Pancreas (tissue), 10 donors: ENCODE measurements at places on chromosomes 2 and 18. TPM values are rescaled to one million over a fixed set of nuclear protein-coding genes. Genes with fewer than 3 reads are reported as not detected.

- H3K27ac ChIP-seq, result no peak overlapping the region
- DNase-seq, result no peak
- H3K4me1 ChIP-seq, result no peaks in the 10 kb centered on the region
- no peaks in the 10 kb centered on the region for H3K27me3 ChIP-seq
- H3K36me3 ChIP-seq, result no peaks in the 10 kb centered on the region
- no peak overlapping the region for H3K4me3 ChIP-seq
Observed at GRCh38 chr2:168002021-168002553, 245.3 kb downstream of the STK39 start.

POTEF gene
- total RNA-seq, result not detected

CFC1 gene
- total RNA-seq, result 64.6 TPM

DNA sequence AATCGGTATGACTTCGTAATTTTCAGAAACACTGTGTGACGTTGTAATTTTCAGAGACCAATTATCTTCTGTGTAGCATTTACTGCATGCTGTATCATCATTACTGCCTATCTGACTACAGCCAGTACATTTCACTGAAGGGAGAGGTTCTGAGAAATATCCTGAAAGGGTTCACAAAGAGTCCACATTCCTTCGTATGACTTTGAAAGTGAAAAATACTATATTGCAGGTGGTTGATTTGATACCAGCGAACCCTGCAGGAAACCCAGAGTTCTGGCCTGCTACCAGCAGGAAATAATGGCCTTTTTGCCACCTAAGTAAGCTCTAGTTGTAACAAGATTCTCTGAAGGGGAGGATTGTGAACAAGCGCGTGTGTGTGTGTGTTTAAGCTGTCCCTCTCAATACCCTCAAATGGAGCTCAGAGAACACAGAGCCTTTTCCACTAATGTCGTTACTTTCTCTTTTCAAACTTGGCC is 155.5 kb downstream of the ARHGAP28 start:
- H3K4me3 ChIP-seq, result no peak overlapping the region
- H3K4me1 ChIP-seq, result no peaks in the 10 kb centered on the region
- DNase-seq, result no peak
- no peaks in the 10 kb centered on the region for H3K27me3 ChIP-seq
- no peaks in the 10 kb centered on the region for H3K36me3 ChIP-seq

GRCh38 chr2:237101118-237101979 is 15.7 kb downstream of the COPS8 start:
- H3K27me3 ChIP-seq, result no peaks in the 10 kb centered on the region
- peaks cover 12% of the 10 kb centered on the region for H3K36me3 ChIP-seq
- H3K4me3 ChIP-seq, result no peak overlapping the region
- H3K27ac ChIP-seq, result no peak overlapping the region
- DNase-seq, result no peak

DNA sequence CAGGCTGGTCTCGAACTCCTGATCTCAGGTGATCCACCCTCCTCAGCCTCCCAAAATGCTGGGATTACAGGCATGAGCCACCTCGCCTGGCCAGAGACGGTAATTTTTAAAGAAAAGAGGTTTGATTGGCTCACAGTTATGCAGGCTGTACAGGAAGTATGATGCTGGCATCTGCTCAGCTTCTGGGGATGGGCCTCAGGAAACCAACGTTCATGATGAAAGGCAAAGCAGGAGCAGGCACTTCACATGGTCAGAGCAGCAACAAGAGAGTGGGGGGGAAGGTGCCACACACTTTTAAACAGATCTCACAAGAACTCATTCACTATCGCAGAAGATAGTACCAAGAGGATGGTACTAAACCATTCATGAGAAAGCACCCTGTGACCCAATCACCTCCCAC is 38.0 kb upstream of the GPD2 start:
- no peaks in the 10 kb centered on the region for H3K36me3 ChIP-seq
- no peak for DNase-seq
- H3K27ac ChIP-seq, result no peak overlapping the region
- H3K27me3 ChIP-seq, result no peaks in the 10 kb centered on the region

DNA sequence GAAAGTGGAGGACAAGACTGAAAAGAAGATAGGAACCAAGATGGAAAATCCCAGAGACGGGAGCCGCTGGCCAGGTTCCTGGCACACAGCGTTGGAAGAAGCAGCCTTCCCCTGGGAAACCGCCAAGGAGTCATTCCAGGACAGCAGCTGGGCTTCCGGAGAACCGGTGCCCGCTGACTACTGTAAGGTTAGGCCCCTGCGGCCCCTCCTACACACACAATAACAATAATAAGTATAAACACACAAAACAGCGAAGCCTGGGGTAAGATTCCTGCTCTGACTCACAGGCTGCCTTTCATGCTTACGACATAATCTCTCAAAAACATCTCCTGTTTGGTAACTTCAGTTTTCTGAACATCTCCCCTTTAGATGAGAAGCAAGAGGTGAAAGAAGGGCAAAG is 28.1 kb upstream of the MYCN start:
- H3K36me3 ChIP-seq, result no peaks in the 10 kb centered on the region
- no peaks in the 10 kb centered on the region for H3K4me1 ChIP-seq
- H3K4me3 ChIP-seq, result no peak overlapping the region

DNA sequence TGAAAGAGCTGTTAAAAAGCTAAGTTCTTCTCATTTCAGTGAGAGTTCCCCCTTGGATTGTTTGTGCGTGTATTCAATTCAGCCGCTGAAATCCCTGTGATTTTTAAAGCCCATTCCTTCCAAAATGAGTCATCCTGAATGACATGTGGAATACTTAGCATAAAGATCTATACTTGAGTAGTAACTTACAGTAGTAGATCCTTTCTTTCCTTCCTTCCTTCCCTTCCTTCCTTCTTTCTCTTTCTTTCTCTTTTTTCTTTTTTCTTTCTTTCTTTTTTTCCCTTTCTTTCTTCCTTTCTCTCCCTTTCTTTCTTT is 18.2 kb upstream of the SOX11 start:
- no peak overlapping the region for H3K4me3 ChIP-seq
- H3K36me3 ChIP-seq, result no peaks in the 10 kb centered on the region
- H3K27me3 ChIP-seq, result no peaks in the 10 kb centered on the region
- DNase-seq, result no peak
- no peak overlapping the region for H3K27ac ChIP-seq

GRCh38 chr2:64988420-64989125 is 626 bp upstream of the SLC1A4 start:
- H3K27ac ChIP-seq, result peak overlapping the region; percentile 92
- H3K27me3 ChIP-seq, result no peaks in the 10 kb centered on the region
- no peaks in the 10 kb centered on the region for H3K36me3 ChIP-seq
- no peak for DNase-seq
- H3K4me1 ChIP-seq, result peaks cover 6% of the 10 kb centered on the region
- peak overlapping the region; percentile 90 for H3K4me3 ChIP-seq

DNA sequence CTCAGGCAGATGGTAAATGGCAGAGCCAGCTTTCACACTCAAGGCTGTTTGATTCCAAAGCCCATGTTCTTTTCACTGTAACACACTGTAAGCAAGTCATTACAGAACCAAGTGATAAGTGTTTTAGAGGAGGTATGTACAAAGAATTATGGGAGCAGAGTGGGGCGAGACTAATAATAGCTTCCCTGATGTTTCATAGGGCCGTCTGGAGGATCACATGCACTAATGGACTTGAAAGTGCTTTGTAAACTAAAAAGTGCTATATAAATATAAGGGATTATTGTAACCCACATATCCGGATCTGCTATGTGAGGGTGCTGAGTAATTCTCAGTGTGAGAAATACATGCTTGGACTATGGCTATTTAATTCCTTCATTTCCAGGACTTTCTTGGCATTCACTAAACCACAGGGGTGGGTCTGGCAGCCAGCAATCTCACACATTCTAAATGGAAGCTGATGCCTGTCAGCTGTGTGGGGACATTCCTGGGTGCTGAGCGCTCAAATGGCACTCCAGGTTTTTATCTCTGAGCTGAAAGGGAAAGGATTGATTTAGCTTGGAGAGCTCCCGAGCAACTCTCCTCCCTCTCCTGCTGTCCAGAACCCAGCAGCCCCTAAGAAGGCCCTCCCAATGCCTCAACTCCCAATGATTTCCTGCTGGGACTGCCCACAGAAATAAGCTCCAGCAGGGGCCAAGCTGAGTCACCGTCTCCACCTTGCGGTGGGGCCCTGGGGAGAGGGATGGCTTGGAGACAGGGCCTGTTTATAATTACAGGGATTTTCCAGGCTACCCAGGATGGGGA is 222.8 kb downstream of the SOX11 start:
- H3K36me3 ChIP-seq, result no peaks in the 10 kb centered on the region
- H3K4me3 ChIP-seq, result no peak overlapping the region
- DNase-seq, result no peak
- H3K27me3 ChIP-seq, result no peaks in the 10 kb centered on the region
- H3K4me1 ChIP-seq, result no peaks in the 10 kb centered on the region

DNA sequence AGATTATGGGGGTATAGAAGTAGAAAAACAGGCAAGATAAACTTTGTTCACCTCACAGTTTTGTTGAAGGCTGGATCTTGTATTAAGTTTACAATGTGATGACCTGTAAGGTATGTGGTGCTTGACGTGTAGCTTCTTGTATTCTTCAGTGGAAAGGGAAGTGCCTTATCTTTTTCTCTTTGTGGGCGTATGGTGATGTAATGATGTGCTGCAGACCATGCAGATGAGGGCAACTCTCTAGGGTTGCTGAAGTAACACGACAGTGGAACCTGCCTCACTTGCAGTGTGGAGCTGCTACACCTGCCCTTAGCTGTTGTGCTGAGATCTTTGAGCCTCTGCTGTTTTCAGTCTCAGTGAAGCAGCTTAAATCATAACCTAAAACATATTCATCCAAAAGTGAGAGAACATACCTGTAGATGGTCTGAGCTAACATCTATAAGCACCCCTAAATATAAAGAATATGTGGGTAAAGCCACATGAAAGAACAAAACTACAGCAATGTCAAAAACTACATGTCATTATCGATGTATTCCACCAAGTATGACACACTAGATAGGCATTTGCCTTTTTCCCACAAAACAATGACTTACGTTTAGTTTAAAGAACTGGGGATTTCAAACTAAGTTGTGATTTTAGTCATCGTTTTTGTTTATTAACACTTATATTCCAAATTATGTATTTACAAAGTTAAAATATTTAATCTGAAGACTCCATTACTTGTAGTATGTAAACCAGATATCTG is 1144.1 kb downstream of the CNTNAP5 start:
- no peaks in the 10 kb centered on the region for H3K27me3 ChIP-seq
- no peak overlapping the region for H3K4me3 ChIP-seq
- H3K27ac ChIP-seq, result no peak overlapping the region
- no peak for DNase-seq

- no peaks in the 10 kb centered on the region for H3K4me1 ChIP-seq
- no peaks in the 10 kb centered on the region for H3K27me3 ChIP-seq
- no peaks in the 10 kb centered on the region for H3K36me3 ChIP-seq
- no peak overlapping the region for H3K27ac ChIP-seq
- DNase-seq, result no peak
Observed at GRCh38 chr18:35880788-35881455, 91.6 kb upstream of the RMP24 start.

GRCh38 chr2:28035163-28035690 is 144.7 kb downstream of the BABAM2 start:
- DNase-seq, result no peak
- no peaks in the 10 kb centered on the region for H3K36me3 ChIP-seq
- no peak overlapping the region for H3K4me3 ChIP-seq
- H3K27me3 ChIP-seq, result no peaks in the 10 kb centered on the region

DNA sequence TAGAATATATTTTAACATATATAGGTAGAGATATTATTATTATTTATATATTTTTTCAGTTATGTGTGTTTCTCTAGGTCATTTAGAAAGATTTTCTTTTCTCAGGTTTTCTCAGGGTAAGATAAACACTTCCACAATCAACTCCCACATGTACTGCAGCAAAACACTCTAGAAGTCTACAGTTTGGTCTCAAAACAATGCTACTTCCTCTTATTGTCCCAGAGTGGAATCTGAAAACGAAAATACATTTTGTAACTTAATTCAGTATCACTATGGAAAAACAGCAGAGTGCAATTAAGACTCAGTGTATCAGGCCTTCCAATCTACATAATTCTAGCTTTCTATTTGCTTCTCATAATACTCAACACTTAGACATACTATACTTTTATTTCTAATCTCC is 190.1 kb upstream of the SLC35G4 start:
- DNase-seq, result no peak
- no peaks in the 10 kb centered on the region for H3K36me3 ChIP-seq
- H3K4me3 ChIP-seq, result no peak overlapping the region
- no peaks in the 10 kb centered on the region for H3K4me1 ChIP-seq
- no peak overlapping the region for H3K27ac ChIP-seq

DNA sequence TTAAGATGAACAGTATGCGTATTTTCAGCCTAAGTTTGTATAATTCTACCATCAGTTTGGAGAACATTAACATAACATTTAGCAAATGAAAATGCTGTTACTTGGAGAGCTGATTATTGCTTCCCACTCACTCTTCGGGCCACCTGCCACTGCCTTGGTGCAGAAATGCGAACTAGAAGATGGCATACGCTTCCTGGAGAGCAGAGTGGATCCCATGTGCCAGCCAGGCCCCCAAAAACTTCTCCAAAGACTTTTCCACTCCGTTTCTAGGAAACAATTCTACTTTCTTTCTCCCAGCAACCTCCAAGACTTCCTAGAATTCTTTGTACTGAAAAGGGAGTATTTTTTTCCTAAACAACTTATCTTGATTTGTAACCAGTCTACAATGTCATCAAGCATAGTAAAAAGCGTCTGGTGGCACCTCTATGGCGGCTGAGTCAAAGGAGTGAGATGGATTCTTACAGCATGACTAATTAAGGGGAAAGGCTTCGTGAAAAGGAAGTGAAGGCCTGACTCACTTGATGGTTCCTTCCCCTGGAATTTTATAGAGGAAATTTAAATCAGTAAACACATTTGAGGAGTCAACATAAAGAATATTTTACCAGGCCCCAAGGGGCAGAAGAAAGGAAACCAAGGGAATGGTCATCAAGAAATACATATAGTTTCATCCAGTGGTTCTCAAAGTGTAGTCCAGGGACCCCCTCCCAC is 36.6 kb downstream of the FEZ2 start:
- H3K27ac ChIP-seq, result no peak overlapping the region
- peaks cover 4% of the 10 kb centered on the region for H3K4me1 ChIP-seq
- DNase-seq, result no peak
- H3K27me3 ChIP-seq, result no peaks in the 10 kb centered on the region
- no peak overlapping the region for H3K4me3 ChIP-seq

TMEM247 gene
- total RNA-seq, result not detected

SPP2 gene
- not detected for total RNA-seq

- no peaks in the 10 kb centered on the region for H3K27me3 ChIP-seq
- no peak overlapping the region for H3K4me3 ChIP-seq
- no peak for DNase-seq
- H3K4me1 ChIP-seq, result no peaks in the 10 kb centered on the region
Observed at GRCh38 chr2:186426153-186427016, 59.7 kb upstream of the ZC3H15 start.

DNA sequence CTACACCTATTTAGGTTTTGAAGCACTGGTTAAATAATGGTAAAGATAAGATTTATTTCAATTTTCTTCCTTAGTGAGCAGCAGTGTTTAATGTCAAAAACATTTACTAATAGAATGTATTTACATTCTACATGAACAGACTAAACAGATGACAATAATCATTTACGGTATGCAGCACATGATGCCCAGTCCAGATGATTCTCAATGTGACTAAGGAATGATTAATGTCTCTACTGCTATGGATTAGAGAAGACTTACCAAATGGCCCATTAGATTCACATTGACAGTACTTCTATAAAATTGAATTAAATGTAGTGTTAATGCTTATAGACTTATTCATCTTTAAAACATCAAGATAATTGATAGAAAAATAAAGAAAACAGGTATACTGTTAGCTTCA is 22.1 kb upstream of the SLC5A7 start:
- H3K4me1 ChIP-seq, result no peaks in the 10 kb centered on the region
- DNase-seq, result no peak
- no peak overlapping the region for H3K27ac ChIP-seq
- H3K36me3 ChIP-seq, result no peaks in the 10 kb centered on the region
- no peaks in the 10 kb centered on the region for H3K27me3 ChIP-seq
